Activated CD4-positive, alpha-beta T cell treated with anti-CD3 and anti-CD28 coated beads for 1 hour (primary cell): ENCODE measurements at places on chromosomes 1 and 21.

DNA sequence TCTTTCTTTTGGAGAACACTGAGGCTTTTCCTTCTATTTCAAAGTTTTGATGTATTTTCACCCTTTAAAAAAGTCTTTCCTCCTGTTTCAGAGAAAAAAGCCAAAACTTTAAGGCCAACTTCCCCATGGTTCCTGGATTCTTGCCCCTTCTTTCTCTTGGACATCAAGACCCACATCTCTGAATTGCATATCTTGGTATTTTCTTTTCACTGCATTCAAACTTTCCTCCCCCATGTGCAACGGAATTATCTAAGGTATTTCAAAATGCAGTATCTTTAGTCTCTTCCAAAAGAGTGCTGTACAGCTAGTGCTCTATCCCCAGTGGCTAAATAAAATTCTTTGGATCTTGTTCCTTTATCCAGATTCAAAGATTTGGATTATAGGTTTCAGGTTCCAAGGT, 81.1 kb upstream of the TSPAN2 start:
- no peak for DNase-seq

DNA sequence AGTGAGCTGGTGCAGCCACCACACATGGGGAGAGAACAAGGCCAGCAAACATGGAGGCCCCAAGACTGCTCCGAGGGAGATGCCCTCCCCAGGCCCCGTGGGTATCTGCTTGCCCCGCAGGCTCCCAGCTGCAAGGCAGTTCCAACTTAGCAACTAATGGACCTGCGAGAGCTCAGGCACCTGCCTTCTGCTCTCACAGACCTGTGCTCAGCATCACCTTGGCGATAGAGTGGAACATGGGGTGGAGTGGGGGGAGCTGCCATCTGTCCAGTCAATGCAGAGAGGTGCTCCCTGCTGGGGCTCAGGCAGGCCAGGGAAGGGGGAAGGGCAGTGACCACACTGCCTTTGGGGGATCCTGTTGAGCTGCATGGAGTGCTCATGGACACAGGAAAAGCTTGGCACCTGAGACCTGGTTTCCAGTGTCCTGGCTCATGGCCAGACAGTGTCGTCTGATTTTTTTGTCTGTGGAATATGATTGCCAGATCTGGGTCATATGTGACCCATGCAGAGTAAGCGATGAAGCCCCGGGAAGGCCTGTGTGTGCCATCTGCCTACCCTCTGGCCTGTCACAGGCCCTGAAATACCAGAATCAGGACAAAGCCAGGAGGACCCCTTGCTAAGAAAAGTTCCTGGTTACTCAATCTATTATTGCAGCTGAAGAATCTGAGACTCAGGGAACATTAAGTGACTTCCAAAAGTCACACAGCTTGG, 39.9 kb upstream of the TENT5C start:
- no peak for DNase-seq

GRCh38 chr1:77064246-77064645, 155.0 kb downstream of the PIGK start:
- DNase-seq, result no peak

- DNase-seq, result peak; percentile 20
These were observed 38.6 kb upstream of the COX20 start for GRCh38 chr1:244796719-244797406.

GRCh38 chr1:206446688-206447421, 23.4 kb upstream of the IKBKE start:
- no peak for DNase-seq

- DNase-seq, result no peak
These were observed 917 bp downstream of the ETNK2 start for GRCh38 chr1:204150702-204151551.

DNA sequence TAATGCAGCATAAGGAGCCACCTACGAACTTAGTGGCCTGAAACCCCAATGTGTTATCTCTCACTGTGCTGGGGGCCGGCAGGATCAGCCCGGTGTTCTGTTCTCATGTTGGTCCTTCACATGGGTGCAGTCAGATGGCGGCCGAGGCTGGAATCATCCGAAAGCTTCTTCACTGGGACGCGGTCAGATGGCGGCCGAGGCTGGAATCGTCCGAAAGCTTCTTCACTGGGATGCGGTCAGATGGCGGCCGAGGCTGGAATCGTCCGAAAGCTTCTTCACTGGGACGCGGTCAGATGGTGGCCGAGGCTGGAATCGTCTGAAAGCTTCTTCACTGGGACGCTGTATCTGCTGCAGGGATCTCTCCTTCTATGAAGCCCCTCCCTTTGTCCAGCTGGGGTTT, 12.6 kb upstream of the PCBP3 start:
- DNase-seq, result no peak

DNA sequence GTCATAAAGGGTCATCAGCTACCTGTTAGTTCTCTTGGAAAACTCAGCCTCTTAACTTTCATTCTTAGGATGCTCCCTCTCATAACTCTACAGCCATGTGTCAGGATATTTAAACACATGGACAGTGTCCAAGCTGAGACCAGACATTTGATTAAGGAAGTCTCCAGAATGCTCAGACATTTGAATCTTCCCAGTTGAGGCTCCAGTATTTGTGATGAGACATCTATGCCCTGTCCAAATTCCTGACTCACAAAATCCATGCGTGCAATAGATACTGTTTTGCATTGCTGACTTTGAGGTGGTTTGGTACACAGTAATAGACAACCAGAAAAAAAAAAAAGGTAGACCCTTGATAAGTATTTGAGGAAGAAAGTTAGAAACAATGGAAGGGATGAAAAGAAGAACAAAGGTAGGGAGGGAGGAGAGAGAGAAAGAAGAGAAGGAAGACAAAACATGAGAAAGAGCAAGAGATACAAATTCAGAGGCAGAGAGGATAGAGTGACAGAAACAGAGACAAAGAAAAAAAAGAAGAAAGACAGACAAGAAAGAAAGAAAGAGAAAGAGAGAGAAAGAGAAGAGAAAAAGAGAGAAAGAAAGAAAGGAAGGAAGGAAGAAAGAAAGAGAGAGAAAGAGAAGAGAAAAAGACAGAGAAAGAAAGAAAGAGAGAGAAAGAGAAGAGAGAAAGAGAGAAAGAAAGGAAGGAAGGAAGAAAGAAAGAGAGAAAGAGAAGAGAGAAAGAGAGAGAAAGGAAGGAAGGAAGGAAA, 275.5 kb upstream of the PRMT6 start:
- DNase-seq, result no peak

- no peak for DNase-seq
These were observed 42.0 kb upstream of the ADAMTS1 start for GRCh38 chr21:26887251-26887650.

DNA sequence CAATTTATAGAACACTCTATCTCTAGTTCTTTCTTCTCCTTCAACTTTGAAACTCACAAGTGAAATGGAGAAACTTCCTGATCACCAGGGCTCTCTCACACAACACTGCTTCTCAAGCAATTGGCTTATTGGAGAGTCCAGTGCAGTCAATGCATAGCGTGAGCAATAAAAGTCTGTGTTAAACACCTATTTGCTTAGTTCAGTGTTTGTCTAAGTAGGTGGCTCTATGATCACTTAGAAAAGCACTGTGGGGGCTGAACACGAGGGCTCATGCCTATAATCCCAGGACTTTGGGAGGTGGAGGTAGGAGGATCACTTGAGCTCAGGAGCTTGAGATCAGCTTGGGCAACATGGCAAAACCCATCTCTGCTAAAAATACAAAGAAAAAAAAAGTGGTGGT, 12.2 kb downstream of the CTSS start:
- DNase-seq, result no peak

DNA sequence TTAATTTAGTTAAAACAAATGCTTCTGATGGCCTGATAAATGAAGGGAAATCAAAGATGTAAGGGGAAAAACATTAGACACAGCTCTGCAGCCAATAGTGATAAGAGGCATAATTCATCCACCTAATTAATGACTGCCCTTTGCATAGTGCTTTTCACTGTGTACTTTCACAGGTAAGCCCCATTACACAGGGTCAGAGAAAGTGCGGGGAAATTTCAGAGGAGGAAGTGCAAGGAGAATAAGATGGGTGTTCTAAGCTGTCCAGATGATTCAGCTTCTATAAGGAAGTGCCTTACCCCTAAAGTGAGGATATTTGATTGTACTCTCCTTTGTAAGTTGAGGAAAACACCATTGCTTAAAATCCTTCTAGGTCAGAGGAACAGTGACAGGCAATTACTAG, 88.0 kb downstream of the NR5A2 start:
- DNase-seq, result no peak

DNA sequence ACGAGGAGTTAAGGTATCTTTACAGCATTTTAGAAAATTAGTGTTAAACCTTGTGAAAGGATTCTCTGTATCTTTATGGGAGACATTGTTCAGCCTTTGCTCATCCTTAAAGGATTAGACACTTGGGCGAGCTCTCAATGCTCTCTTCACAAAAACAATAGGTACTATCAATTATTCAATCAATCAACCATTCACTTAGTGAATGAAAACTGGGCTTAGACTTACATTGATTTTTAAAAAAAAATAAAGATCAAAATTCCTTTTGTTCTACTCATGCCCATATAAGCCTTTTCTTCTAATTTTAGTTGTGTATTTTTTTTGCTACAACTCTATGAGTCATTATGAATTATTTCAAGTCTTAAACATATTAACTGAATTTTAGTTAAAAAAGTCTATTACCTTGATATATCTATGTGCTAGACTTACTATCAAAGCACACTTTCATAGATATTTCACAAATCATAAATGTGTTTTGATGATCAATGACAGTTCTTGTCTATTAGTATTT, 181.2 kb downstream of the DPYD start:
- no peak for DNase-seq

GRCh38 chr1:15945832-15946448, 30.0 kb downstream of the ZBTB17 start:
- DNase-seq, result no peak

GRCh38 chr1:40078512-40079333, 18.3 kb downstream of the PPT1 start:
- no peak for DNase-seq

DNA sequence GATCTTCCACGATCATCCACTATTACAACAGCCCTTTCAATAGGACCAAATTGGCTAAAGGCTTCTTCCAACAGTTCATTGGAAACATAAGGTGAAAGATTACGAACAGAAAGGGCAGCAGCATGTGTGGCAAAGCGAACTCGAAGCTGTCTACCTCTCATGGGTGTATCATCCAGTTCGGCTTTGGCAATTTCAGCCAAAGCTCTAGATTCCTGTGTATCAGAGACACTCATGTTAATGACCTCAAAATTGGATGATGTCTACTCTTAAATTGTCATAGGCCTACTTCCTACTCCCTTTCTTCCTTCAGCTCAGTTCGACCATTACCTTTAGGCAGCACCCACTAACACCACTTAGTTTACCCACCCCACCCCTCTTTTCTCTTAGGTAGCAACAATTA, 2.2 kb downstream of the SFPQ start:
- DNase-seq, result no peak

- no peak for DNase-seq
These were observed 75.8 kb upstream of the SDC3 start for GRCh38 chr1:30984165-30984889.

DNA sequence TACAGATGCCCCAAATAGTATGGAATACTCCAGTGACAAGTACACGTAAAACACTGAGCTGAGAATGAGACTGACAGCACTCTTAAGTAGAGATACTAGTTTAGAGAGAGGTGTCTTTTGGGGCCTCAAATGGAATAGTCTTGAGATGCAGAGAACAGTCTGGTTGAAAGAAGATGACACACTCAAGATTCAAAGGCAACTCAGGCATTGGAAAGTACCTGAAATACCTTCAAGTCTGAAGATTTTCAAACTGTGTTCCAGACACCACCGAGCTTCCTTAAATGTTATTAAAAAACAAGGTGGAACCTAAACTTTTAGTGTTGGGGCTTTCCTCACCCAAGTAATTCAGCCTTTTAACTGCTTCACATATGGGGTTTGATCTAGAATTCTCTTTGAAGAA, 437.7 kb downstream of the OMA1 start:
- DNase-seq, result no peak

GRCh38 chr1:214523124-214523824, 28.1 kb downstream of the PTPN14 start:
- DNase-seq, result no peak

DNA sequence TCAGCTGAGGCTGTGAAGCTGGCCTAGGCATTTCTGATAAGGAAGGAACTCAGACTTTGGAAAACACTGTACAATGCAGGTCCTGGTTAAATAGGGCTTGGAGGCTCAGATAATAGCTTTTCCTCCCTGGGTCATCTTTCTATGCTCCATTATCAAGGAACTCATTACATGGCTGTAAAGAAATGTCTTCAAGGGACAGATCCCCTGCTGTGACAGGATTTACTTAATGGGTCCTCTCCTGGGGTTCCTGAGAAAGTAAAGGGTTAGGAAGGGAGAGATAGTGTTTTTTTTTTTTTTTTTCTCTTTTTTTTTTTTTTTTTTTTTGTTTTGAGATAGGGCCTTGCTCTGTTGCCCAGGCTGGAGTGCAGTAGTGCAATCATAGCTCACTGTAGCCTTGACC, 14.1 kb upstream of the SVBP start:
- no peak for DNase-seq

- no peak for DNase-seq
These were observed 32.0 kb upstream of the GNPAT start for GRCh38 chr1:231208980-231209379.

DNA sequence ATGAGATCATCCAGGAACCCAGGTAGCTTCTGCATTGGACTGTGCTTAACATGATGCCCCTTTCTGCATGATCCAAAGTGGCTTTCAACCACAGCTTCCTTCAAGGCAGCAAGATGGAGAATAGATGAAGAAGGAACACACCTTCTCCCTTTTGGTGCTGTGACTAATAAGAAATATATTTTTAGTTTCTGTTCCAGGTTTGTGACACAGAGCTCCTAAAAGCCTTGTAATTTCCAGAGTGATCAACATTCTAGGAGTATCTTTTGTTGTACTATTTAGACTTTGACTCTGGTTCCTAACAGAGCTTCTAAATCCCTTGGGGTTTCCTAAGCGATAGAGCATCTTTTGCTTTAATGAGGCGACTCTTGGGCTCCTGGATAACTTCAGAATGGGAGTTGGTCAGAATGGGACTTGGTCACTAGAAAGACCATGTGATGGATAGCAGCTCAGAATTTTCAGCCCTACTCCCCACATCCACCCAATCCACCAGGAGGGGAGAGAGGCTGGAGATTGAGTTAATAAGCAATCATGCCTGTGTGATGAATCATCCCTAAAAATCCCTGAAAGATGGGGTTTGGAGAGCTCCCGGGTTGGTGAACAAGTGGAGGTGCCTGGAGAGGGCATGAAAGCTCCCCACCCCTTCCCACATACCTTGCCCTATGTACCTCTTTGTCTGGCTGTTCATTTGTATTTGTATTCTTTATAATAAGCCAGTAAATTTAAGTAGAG, 134.8 kb downstream of the FGGY start:
- DNase-seq, result no peak

GRCh38 chr21:33975548-33976081, 60.0 kb upstream of the ATP5PO start:
- DNase-seq, result peak; percentile 19

DNA sequence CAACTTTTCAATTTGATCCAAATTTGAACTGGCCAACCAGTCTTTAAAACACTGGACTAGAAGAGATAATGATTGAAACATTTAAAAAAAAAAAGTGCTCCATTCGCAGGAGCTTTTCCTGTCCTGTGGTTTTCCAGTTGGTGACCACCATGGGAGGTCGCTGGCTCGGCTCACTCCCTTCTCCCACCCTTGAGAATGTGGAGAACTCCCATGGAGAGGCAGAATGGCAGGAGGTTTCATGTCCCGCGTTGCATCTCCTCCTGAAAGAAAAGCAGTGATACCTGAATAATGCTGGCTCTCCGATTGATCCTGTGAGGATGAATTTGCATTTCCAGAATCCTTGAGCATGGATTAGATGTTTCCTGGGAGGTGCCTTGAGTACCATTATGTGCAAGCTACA, 16.5 kb upstream of the MPZL1 start:
- DNase-seq, result no peak
